ENCODE measurements at places on chromosomes 6 and 20. TPM values are rescaled to one million over a fixed set of nuclear protein-coding genes. Genes with fewer than 3 reads are reported as not detected.

Gene GZF1
- 8.1 TPM for total RNA-seq

Gene TFAP2D
- not detected for total RNA-seq

Gene MCCD1
- not detected for total RNA-seq

Gene BMP7
- 0.13 TPM for total RNA-seq

Gene LY86
- not detected for total RNA-seq

Gene TDP2
- 83.0 TPM for total RNA-seq

Gene TMEM244
- total RNA-seq: not detected

Gene LIME1
- total RNA-seq: 18.7 TPM

Gene SIRPD
- 0.37 TPM for total RNA-seq

Gene DLL1
- not detected for total RNA-seq

Gene ZNF217
- 63.8 TPM for total RNA-seq

Gene DYNLT2
- total RNA-seq: 1.4 TPM

Gene NOX3
- not detected for total RNA-seq

Gene SERINC3
- 76.0 TPM for total RNA-seq

Gene OPN5
- not detected for total RNA-seq

DNA sequence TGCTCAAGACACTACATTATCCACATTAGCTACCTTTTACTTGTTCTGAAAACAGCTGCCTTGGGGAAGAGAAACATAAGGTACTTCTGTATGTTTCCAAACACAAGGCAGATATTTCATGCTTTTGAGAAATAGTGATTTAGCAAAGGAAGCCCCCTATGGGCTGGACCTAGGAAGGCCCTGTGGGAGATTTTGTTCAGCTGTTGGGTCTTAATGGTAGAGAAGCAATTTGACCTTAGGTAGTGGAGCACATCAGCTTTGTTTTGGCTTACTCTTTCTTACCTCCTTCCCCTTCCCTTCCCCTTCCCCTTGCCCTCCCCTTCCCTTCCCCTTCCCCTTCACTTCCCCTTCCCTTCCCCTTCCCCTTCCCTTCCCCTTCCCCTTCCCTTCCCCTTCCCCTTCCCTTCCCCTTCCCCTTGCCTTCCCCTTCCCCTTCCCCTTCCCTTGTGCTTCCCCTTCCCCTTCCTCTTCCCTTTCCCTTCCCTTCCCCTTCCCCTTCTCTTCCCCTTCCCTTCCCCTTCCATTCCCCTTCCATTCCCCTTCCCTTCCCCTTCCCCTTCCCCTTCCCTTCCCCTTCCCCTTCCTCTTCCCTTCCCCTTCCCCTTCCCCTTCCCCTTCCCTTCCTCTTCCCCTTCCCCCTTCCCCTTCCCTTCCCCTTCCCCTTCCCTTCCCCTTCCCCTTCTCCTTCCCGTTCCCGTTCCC lies 84.6 kb downstream of the ANKS1A start:
- no peak for DNase-seq

GRCh38 chr6:160950507-160950906 lies 41.1 kb upstream of the MAP3K4 start:
- DNase-seq: no peak

DNA sequence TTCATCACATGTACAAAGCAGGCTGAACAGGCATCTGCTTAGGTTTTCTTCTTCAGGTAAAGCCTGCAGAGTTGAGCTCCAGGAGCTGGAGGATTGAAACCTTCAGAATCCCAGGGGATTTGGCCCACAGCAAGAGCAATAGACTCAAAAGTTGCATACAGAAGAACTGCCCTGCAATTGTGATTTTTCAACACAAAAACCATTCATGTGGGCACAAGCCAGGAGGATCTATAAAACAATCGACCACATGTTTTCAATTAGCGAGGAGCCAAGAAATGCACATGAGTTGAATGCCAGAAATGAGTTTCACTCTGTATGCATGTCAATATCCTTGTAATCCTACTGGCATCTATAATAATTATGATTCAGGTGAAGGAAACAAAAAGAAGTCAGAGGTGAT lies 576.4 kb downstream of the HDGFL1 start:
- DNase-seq: no peak

DNA sequence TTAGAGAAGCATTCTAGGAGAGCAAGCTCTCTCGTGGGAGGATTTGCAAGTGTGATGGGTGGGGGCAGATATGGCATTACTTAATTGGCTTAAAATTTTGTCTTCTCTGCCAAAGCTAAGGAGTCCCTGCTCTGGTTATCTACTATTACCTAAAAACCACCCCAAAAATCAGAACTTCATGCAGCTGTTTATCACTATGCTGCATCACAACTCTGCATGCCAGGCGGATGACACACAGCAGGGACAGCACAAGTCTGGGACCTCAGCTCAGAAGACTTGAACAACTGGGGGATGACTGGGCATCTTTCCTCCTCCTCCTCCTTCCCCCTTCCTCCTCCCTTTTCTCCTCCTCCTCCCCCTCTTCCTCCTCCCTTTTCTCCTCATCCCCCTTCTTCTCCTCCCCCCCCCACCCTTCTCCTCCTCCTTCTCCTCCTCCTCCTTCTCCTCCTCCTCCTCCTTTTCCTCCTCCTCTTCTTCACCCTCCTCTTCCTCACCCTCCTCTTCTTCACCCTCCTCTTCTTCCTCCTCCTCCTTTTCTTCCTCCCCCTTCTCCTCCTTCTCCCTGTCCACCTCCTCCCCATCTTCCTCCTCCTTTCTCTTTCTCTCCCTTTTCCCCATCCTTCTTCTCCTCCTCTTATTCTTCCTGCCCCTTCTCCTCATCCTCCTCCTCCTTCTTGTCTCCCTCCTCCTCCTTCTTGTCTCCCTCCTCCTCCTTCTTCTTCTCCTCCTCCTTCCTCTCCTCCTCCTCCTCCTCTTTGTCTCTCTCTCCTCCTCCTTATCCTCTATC lies 218.6 kb upstream of the PMEPA1 start:
- DNase-seq: peak; percentile 55

DNA sequence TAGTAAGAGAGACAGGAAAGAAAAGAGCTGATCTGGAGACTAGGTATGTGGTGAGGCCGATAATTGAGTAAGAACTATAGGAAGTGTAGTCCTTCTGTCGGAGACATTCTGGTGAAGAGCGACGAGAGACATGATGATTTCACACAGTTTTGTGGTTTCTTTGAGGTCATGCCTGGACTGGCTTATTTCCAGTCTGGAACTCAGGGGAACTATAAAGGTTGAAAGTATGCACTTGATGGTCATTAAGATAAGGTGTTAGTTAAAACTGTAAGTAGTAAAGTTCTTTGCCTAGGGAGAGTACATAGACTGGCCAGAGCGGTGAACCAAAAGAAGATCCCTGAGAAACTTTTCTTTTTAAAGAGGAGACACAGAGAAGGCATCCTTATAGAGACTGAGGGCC lies 68.8 kb downstream of the RFX6 start:
- no peak for DNase-seq

- no peak for DNase-seq
These were observed 40.8 kb upstream of the FOXP4 start for GRCh38 chr6:41505122-41506049.

- DNase-seq: no peak
These were observed 31.0 kb upstream of the ASIP start for GRCh38 chr20:34210271-34210670.

- no peak for DNase-seq
These were observed 6.1 kb upstream of the TBX18 start for GRCh38 chr6:84770521-84770920.

GRCh38 chr20:60139663-60140446 lies 181.6 kb downstream of the CDH26 start:
- DNase-seq: no peak

DNA sequence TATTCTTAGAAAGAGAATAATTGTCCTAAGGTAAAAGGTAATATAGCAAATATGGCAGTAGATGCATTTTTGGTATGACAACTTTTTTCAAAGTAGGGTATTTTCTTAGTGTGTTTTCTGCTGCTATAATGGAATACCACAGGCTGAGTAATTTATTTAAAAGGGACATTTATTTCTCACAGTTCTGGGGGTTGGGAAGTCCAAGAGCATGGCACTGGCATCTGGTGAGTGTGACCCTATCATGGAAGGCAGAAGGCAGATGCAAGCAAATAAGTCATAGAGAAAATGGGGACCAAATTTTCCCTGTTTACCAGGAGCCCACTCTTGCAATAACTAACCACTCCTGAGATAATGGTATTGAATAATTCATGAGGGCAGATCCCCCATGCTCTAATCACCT lies 922.5 kb upstream of the MAN1A1 start:
- no peak for DNase-seq

- no peak for DNase-seq
These were observed 107.7 kb downstream of the HFE start for GRCh38 chr6:26194816-26195375.

GRCh38 chr6:4564801-4565271 lies 211.4 kb upstream of the CDYL start:
- DNase-seq: no peak

DNA sequence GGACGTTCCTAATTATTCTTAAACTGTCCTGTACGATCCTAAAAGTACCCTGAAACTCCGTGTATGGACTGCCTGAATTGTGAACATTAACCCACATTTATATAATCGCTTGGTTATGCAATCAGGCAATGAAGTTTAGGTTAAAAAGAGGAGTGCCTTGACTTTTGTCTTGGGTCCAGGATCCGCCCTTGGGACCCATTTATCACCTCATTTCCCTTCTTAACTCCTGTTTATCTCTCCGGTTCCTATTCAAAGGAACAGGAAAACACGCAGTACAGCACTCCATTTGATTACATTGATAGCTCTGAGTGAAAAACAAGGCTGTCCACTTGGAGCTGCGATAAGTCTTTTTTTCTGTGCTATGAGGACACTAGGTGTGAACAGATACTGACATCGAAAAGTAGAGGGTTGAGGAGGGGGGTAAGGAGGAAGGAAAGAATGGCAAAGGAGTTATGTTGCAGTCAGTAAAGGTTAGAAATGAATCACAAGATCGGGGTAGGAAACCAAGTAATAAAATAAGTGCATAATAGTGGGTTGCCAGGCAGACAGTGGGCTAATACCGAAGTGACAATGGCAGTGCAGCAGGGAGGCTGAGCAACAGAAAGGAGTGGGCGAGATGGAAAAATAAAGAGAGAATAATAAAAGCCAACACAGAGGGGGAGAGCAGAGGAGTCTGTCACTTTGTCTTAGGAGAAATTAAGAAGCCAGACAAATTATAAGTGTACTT lies 15.9 kb upstream of the PCK1 start:
- DNase-seq: no peak

GRCh38 chr6:168180548-168181011 lies 101.6 kb upstream of the FRMD1 start:
- DNase-seq: no peak

DNA sequence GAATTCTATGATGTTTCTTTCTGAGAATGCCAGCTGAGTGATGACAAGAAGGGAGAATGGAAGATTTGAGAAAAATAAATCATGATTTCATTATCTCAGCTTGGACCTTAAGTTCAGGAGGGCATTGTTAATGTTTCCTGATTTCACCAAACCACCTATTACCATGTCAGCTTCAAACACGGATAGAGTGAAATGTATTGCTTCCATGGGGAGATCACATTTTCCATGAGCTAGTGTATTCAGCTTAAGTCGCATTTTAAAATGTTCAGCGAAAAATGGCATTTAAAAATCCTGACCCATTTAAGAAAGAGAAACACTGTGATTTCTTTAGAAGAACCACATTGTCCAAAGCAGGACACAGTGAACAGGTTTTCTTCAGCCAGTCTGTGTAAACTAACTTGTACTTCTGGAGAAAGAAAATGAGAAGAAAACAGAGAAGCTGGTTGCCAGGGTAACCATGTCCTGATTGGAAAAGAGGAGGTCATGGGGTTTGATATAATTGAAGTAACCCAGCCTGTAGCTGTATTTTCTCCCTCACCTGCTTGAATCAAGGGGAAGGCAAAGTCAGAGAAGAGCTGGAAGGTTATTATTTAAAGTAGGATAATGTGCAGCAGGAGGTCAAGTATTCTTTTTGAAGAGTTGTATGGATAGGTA lies 684.1 kb upstream of the NRSN1 start:
- no peak for DNase-seq

DNA sequence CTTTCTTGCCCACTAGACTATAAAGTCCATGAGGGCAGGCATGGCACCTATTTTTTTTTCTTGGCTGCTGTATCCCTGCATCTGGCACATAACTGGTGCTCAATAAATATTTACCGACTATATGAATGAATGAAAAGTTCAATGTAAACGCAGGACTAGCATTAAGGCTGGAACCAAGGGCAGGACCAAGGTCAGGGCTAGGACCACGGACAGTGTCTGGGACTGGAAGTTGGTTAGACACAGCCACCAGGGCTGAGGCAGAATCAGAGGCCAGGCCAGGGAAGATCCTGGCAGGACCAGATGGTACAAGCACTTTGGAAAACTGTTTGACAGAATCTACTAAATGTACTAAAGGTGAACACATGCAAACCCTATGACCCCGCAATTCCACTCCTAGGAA lies 3.7 kb downstream of the TNXB start:
- no peak for DNase-seq

GRCh38 chr6:151723152-151723551 lies 84.3 kb upstream of the ESR1 start:
- DNase-seq: no peak

GRCh38 chr20:41654884-41655283 lies 36.7 kb upstream of the CHD6 start:
- DNase-seq: no peak

- no peak for DNase-seq
These were observed 40.4 kb downstream of the SCAF8 start for GRCh38 chr6:154773610-154774089.

DNA sequence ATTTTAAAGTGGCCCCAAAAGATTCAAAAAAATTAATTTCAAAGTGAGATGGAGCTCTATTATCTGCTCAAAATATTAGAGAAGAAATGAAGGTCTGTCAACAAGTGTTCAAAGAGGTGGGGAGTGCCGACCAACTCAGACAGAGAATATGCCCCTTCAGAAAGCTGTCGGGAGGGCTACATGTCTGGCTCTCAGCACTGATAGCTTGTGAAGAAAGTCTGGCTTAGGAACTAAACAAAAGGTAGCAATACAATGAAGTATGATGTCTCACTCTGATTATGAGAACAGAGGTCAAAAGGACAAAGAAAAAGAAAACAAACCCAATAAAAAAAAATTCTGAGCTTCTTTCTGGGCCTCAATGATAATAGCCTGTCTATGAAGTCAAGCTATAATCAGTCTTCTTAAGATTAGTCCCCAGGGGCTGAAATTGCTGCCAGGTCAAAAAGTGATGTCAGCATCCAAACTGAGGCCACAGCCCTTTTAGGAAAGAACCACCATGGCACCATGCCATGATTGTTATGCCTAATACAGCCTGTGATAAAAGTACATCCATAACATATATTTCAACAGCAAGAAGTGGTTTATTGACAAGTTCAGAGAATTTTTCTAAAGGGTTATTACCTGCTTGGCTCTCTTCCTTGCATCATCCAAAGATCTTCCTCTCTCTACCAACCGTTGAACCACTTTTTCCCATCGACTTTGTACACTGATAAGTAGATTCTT lies 150.9 kb downstream of the DST start:
- no peak for DNase-seq

- DNase-seq: no peak
These were observed 201.1 kb downstream of the ZFAND3 start for GRCh38 chr6:38020593-38020992.

- no peak for DNase-seq
These were observed 468.2 kb downstream of the MMUT start for GRCh38 chr6:48994811-48995210.

DNA sequence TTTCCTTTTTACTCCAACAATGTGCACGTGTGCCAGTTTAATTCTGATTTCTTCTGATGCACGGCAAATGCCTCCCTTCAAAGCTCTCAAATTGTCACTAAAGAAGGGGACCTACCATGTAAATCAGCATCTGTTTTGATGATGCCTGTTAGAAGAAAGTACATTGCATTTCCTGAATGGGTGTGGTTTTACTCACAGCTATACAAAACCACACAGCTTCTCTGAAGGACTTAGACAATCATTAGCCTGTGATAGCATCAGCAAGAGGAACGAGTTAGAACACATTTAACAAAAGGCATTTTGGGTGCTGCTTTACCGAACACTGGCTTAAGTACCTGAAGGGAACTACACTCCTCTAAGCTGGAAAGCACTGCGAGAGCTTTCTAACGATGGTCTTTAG lies 109.4 kb downstream of the ATXN1 start:
- DNase-seq: no peak
